Cerebellum (tissue), 4 donors: ENCODE measurements at places on chromosomes 1 and 21. TPM values are rescaled to one million over a fixed set of nuclear protein-coding genes. Genes with fewer than 3 reads are reported as not detected.

Gene CYP4B1
- total RNA-seq = 0.27 TPM

GRCh38 chr1:58293388-58293787 lies 253.1 kb downstream of the OMA1 start:
- DNase-seq = no peak

Gene TRIM45
- 7.6 TPM for total RNA-seq

Gene LAMB3
- total RNA-seq = 1.00 TPM

DNA sequence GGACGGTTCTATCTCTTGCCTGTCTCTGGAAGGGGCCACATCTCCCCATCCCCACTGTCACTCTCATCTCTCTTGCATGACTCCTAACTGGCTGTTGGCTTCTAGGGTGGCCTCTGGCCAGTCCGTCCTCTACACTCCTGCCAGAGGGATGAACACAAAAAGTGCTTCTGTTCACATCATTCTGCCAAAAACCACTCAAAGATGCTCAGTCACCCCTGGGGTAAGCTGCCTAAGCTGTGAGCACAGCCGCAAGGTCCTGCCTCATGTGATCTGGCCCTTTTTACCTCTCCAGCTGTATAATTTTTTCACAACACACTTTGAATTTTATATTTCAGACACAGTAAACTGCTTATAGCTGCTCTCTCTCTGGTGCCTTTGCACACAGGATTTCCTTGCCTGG lies 97.6 kb upstream of the CD34 start:
- DNase-seq = no peak

- DNase-seq = no peak
Measured at GRCh38 chr1:11800756-11801433, 4.9 kb downstream of the MTHFR start.

- DNase-seq = no peak
Measured at GRCh38 chr1:88401313-88401712, 282.8 kb upstream of the PKN2 start.

DNA sequence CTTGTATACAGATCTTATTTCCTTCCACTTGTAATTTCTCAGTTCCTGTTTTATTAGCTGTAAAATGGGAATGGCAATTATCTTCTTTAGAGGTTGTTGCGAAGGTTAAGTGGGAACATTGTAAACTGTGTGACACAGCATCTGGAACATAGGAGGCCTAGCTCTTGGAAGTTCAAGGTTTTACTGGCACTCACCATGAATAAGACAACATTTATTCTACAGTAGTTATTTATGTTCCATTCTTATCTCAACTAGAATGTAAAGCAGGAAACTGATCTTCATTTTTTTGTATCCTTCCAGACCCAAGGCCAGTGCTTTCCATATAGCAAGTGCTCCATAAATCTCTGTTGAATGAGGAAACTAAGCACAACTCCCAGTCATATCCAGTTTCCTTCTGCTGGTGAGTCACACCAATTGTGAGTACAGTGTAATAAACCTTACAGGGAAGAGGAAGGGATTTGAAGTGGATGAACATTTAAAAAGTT lies 1.4 kb downstream of the BCL10 start:
- no peak for DNase-seq

DNA sequence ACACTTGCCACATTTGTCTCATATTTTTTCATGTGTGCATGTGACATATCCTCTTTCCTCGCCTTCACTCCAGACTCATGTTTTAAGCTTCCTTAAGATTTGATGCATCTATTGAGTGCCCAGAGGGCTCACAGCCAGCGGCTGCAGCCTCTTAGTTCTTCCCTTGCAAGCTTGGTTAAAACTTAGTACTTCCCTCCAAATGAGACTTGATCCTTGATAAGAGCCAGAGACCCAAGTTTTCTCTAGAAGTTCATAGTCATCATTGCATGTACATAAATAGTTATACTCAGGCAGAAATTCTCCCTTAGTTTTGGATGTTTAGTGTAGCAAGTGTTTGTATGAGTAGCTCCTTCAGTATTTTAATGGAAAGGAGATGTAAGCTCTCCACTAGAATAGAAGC lies 337.6 kb upstream of the B3GALT2 start:
- DNase-seq = no peak

DNA sequence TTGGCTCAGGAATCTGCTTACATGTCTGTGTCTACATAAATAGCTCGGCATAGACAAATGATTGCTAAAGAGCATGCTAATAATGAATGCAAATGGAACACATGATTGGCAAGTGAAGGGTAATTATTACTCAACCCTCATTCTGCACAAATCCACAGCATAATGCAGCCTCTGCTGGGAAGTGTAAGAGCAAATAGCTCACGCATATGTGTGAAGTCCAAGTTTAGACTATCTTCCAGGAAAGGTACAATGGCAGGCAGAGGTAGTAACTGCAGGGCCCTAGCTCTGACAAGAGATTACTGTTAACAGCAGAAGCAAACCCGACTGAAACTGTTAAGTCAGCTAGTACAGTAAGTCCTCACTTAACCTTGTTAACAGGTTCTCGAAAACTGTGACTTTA lies 7.0 kb upstream of the IL6R start:
- no peak for DNase-seq

Gene CYP4Z1
- 1.4 TPM for total RNA-seq

DNA sequence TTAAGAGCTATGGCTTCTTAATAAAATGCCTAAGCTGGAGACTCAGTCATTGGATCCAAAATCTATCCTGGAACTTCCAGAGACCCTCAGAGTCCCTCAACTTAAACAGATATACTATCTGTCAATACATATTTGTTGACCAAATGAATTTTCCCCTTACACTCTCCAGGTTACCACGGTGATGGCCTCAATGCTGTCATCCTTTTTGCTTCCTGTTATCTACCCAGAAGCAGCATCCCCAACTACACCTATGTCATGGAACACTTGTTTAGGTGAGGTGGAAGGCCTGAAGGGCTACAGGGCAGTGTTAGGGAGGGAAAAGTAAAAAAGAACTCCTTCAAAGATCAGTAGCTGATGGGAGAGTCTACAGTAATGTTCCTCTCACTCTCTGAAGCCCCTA lies 4.4 kb upstream of the C1orf56 start:
- no peak for DNase-seq

Gene LY9
- total RNA-seq = not detected

- DNase-seq = no peak
Measured at GRCh38 chr1:47436304-47436978, 1.4 kb upstream of the FOXD2 start.

Gene NPR1
- total RNA-seq = 0.91 TPM

Gene UCK2
- 54.1 TPM for total RNA-seq

Gene AMY2A
- total RNA-seq = 0.36 TPM

- no peak for DNase-seq
Measured at GRCh38 chr1:55935236-55935635, 644.1 kb downstream of the PLPP3 start.

DNA sequence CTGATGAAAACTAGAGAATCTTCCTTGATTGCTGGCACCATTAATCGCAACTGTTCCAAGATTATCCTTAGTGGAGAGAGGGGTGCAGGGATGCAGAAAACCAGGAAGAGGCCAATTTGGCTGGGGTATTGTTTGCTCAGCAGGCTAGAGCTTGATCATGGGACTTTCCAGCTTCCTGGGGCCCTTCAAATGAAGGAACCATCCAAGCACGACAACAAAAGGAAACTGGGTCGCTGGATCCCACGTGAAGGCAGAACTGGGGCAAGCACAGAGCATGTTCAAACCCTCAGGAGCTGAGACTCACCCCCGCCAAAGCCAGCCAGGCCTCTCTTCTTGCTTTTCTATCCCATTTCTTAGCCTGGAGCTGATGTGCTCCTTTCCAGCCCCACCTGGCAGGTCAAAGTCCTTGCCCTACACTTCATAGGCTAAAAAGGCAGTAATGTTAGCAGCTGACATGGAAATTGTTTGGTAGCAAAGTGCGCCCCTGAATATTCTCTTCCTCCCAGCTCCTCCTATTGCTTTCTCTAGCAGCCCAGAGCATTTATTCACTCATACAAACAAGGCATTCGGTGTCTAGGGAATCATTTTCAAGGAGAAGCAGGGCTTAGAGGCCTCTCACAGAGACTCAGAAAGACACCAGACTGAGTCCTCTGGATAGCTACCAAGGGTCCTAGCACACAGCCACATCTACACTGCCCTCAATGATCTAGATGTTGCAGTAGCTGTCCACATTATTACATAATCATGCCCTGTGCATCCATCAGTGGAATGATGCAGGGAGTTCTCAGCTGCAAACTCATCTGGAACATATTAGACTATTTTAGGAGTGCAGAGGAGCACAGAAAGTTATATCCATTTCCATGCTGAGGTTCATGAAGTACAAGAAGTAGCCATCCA lies 11.5 kb downstream of the KCNA2 start:
- DNase-seq = peak; percentile 87

DNA sequence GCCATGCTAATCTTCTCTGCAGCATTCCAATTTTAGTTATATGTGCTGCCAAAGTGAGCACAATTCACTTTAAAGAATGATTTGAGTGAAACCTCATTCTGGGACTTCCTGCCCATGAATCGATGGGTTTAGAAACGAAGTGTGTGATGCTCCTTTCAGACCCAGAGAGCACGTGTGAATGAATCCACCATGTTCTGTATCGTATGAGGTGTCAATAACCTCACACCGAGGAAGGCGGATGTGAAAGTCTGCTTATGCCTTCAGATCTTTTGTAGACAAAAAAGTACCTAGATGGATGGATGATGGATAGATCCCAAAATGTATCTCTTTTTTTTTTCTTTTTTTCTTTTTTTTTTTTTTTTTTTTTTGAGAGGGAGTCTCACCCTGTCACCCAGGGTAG lies 13.8 kb downstream of the UBASH3A start:
- DNase-seq = no peak

- DNase-seq = no peak
Measured at GRCh38 chr21:38244407-38244787, 12.4 kb upstream of the KCNJ15 start.

DNA sequence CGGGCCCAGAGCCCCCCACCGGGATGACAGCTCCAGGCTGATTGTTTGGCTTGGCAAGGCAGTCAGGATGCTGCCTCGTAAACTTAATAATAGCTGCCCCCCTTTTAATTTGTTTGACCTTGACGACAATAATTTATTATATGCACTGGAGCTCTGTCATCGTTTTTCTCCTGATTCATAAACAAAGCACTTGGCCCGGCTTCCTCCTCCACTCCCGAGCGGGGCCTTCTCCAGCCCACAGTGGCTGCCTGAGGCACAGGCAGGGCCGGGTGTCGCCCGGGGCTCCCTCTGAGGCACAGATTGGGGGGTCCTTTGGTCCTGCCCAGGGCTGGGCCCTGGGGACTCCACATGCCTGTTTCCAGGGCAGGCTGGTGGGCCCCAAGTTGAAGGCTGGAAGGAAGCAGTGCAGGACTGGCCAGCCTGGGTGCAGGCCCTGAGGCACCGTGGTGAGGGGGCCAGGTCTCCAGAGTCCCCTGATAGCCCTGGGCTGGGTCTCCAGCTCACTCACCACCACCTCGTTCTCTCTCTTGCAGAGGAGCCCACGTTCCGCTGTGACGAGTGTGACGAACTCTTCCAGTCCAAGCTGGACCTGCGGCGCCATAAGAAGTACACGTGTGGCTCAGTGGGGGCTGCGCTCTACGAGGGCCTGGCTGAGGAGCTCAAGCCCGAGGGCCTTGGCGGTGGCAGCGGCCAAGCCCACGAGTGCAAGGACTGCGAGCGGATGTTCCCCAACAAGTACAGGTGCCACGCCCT lies 52.0 kb upstream of the ARHGEF16 start:
- DNase-seq = no peak

- no peak for DNase-seq
Measured at GRCh38 chr1:171355727-171356126, 41.7 kb downstream of the FMO4 start.

Gene OBSCN
- 52.9 TPM for total RNA-seq

DNA sequence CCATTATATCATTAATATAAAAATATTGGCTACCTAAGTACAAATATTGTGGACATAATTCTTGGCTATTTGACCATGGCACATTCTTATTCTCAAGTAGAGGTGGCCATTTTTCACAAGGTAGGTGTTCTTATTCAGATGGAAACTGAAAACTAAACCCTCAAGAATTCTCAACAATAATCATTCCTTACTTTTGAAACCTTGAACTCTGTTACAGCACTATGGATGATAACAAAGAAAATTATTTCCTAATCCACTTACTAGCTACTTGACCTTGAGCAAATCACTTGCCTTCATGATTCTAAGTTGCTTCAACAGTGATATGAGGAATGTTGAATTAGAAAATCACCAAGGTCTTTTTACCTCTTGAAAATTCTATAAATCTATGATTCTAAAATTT lies 482.2 kb downstream of the PTPRC start:
- no peak for DNase-seq

DNA sequence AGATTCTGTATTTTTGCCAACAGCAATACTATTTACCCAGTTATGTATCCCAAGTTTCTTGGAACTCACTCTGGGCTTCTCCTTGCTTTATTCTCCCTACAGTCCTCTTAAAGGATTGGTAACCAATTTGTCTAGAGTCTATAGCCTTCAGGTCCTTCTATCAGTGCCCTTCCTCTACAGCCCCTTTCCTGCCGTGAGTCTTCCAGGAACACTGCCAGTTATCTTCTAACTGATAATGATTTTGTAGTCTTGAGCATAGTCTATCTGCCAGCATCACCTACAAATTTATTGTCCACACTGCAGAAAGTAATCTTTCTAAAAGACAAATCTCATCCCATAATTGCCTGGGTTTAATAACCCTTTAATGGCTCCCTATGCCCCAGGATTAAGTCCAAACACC lies 8.2 kb downstream of the LRRC8B start:
- DNase-seq = no peak

Gene SPRR2B
- not detected for total RNA-seq

DNA sequence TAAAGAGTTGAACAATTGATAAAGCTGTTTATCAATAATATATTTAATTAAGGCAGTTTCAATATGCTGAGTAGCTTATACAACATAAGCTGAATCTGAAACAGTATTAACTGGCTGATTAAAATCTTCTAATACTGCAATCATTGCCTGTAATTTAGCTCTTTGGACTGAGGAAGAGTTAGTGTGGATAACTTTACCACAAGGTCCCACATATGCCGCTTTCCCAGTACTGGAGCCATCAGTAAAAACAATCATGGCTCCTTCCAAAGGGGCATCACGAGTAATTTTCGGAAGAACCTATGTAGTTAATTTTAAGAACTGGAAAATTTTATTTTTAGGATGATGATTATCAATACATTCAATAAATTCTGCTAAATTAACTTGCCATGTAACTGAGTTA lies 6.7 kb downstream of the DAP3 start:
- DNase-seq = no peak
